Osteocyte (in vitro differentiated cells): ENCODE measurements at places on chromosomes 1 and 21. TPM values are rescaled to one million over a fixed set of nuclear protein-coding genes. Genes with fewer than 3 reads are reported as not detected.
A peak's percentile ranks its signal among the peaks of the same experiment; 100 is the strongest.

The SH2D5 gene
- 0.18 and 0.46 TPM in 2 replicates for total RNA-seq

DNA sequence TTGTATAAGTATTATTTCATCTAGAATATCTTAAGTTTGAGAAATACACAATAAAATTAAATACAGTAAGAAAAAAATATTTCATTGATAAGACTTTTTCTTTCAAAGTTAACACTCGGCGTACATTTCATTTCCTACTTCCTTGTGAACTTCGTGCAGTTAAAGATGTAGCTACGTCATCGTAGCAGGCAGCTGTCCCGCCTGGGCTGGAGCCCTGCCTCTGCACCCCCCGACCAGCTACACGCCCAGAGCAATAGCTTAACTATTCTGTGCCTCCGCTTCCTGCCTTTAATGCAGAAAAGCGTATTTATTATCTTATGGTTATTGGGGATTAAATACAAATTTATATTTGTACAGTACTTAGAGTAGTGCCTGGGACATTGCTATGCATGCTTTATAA lies 53.5 kb downstream of the CLSTN1 start:
- H3K36me3 ChIP-seq: peaks cover 9% of the 10 kb centered on the region
- no peak overlapping the region for H3K27ac ChIP-seq
- no peaks in the 10 kb centered on the region for H3K27me3 ChIP-seq

GRCh38 chr1:24973315-24973714 lies 43.2 kb upstream of the RUNX3 start:
- peaks cover 32% of the 10 kb centered on the region for H3K4me1 ChIP-seq
- DNase-seq: no peak
- H3K4me3 ChIP-seq: no peak overlapping the region
- peaks cover 6% of the 10 kb centered on the region for H3K36me3 ChIP-seq

The NPHS2 gene
- total RNA-seq: not detected in 2 replicates

DNA sequence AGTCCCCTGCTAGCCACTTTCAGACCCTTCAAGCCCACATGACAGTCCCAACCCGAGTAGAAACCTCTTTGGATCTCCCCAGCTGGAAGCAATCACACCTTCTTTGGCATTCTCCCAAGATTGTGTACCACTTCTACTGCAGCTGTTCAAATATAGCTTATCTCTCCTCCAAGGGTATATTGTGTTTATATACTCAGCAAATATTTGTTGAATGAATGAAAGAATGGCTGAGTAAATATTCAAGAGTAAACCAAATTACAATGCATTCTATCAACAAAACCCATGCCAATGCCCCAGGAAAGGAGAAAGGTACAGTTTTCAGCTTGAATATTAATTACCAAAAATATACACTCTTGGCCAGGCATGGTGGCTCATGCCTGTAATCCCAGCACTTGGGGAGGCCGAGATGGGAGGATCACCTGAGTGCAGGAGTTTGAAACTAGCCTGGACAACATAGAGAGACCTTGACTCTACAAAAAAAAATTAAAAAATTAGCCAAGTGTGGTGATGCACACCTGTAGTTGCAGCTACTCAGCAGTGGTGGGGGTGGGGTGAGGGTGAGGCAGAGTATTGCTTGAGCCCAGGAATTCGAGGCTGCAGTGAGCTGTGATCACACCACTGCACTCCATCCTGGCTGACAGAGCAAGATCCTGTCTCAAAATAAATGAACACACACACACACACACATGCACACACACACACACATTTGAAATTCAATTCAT lies 68.5 kb downstream of the NIBAN1 start:
- DNase-seq: no peak
- H3K27me3 ChIP-seq: peaks cover 4% of the 10 kb centered on the region
- no peak overlapping the region for H3K27ac ChIP-seq
- H3K36me3 ChIP-seq: no peaks in the 10 kb centered on the region
- peaks cover 2% of the 10 kb centered on the region for H3K4me1 ChIP-seq

- H3K4me3 ChIP-seq: no peak overlapping the region
- H3K27ac ChIP-seq: no peak overlapping the region
- H3K36me3 ChIP-seq: peaks cover 4% of the 10 kb centered on the region
- H3K4me1 ChIP-seq: peaks cover 12% of the 10 kb centered on the region
- DNase-seq: no peak
Measured at GRCh38 chr1:115204513-115204912, 115.2 kb upstream of the TSPAN2 start.

The OR2AK2 gene
- total RNA-seq: not detected in 2 replicates

- H3K4me1 ChIP-seq: peaks cover 9% of the 10 kb centered on the region
- no peak overlapping the region for H3K4me3 ChIP-seq
- no peaks in the 10 kb centered on the region for H3K27me3 ChIP-seq
- DNase-seq: no peak
- H3K36me3 ChIP-seq: no peaks in the 10 kb centered on the region
- H3K27ac ChIP-seq: no peak overlapping the region
Measured at GRCh38 chr21:42063191-42063570, 7.9 kb upstream of the UMODL1 start.

DNA sequence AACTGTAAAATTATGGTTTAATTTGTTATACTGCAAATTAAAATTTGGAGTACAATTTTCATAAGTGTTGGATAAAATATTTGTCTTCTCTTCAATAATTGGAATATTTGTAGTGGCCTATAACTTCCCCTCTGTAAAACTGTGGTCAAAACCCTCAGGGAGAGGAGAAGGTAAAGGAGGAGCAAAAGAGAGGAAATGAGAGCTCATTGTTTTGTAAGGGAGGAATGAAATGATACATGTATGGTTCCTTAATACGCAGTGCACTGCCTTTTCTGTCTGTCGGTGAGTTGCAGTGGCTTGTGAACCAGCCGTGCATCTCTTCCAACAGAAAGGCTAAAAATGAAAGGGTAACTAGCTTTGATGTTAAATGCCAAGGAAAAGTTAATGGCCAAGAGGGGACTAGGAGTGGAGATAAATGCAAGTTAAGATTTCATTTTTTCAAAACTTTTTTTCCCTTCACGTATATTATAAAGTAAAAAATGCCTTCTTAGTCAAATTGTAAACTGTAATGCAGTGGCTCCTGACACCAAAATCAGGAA lies 26.4 kb downstream of the LRRC8D start:
- peaks cover 5% of the 10 kb centered on the region for H3K36me3 ChIP-seq
- H3K27me3 ChIP-seq: no peaks in the 10 kb centered on the region
- DNase-seq: no peak
- H3K4me1 ChIP-seq: peaks cover 31% of the 10 kb centered on the region

The HMGCS2 gene
- total RNA-seq: not detected in 2 replicates

- no peak overlapping the region for H3K4me3 ChIP-seq
- H3K27me3 ChIP-seq: no peaks in the 10 kb centered on the region
- DNase-seq: no peak
- no peak overlapping the region for H3K27ac ChIP-seq
- peaks cover 14% of the 10 kb centered on the region for H3K4me1 ChIP-seq
Measured at GRCh38 chr1:209406168-209406567, 177.3 kb upstream of the CAMK1G start.

The CD1E gene
- total RNA-seq: not detected in 2 replicates

The RIPK4 gene
- 2.4 and 2.7 TPM in 2 replicates for total RNA-seq

The REN gene
- not detected in 2 replicates for total RNA-seq

DNA sequence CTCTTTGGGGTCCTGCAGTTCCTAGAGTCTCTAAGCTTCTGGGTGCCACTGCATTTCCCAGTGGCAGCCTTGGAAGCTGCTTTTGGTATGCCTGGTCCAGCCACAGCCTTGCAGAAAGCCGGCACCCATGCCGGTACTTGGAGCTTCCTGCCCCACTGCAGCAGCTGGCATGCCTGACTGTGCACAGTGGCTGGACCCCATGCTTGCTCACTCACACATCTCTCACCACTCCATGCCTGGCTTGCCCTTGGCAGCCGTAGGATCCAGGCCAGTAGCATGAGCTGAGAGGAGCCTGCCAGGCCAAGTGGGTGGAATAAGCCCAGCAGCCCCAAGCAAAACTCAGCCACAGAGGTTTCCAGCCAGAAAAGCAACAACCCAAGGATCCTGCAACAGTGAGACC lies 20.3 kb upstream of the FNBP1L start:
- peaks cover 9% of the 10 kb centered on the region for H3K27me3 ChIP-seq
- H3K27ac ChIP-seq: no peak overlapping the region
- no peak for DNase-seq
- H3K4me1 ChIP-seq: no peaks in the 10 kb centered on the region
- no peaks in the 10 kb centered on the region for H3K36me3 ChIP-seq

- peak overlapping the region; percentile 78 for H3K27ac ChIP-seq
- H3K36me3 ChIP-seq: peaks cover 4% of the 10 kb centered on the region
- H3K27me3 ChIP-seq: no peaks in the 10 kb centered on the region
- H3K4me3 ChIP-seq: no peak overlapping the region
- peaks cover 16% of the 10 kb centered on the region for H3K4me1 ChIP-seq
- DNase-seq: no peak
Measured at GRCh38 chr1:39116860-39117728, 87.4 kb upstream of the MACF1 start.
